ENCODE measurements at places on chromosomes 1 and 21.

- no peak for DNase-seq
Observed at GRCh38 chr1:224065455-224065854, 48.5 kb upstream of the FBXO28 start.

DNA sequence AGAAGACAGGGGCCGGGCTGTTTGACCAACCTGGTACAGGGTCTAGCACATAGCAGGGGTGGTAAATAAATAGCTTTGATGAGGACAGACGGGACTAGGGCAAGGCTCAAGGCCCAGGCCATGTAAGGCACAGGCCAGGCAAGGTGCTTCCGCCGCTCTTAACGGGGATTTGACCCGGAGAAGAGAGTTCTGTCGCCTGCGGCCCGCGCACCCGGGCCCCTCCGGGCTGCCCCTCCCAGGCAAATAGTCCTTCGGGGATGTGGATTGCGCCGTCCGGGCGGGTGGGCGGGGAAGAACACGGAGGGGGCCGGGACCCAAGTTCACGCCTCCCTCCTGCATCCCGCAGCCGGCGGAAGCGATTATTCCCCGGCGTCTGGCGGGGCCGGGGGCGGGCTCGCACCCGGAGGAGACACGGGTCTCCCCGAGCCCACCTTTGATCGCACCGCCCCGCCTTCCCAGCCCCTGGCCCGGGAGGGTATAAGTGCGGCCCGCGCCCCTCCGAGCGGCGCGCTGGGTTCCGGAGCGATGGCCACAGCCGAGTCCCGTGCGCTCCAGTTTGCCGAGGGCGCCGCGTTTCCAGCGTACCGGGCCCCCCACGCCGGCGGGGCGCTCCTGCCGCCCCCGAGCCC lies at the start of gene MIXL1:
MIXL1 (plus strand) TSS at position 508 of the 629 bp plus-strand sequence; CDS start at position 526, 18 bp downstream.
- no peak for DNase-seq

- DNase-seq, result no peak
Observed at GRCh38 chr1:180057883-180058396, 96.7 kb upstream of the QSOX1 start.

GRCh38 chr1:186904361-186904760 lies 75.6 kb downstream of the PLA2G4A start:
- no peak for DNase-seq

DNA sequence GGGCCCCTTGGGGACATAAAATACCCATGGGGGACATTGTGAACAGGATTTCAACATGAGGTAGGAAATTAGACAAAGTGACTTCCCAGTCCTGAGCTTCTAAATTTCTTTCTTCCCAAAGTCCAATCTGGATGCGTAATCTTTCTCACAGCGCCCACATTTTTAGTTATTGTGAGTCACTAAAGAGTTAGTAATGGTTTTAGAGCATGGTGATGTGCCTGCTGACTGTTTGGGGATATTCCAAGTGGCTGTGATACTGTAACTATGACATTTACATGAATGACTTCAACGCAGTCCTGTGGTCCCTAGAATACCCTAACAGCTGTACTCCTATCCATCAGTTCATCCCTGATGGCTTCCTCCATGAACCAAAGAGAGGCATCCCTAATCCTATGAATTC lies 224.0 kb upstream of the COA6 start:
- DNase-seq, result no peak

GRCh38 chr1:119783354-119784185 lies 14.9 kb upstream of the HMGCS2 start:
- DNase-seq, result no peak

DNA sequence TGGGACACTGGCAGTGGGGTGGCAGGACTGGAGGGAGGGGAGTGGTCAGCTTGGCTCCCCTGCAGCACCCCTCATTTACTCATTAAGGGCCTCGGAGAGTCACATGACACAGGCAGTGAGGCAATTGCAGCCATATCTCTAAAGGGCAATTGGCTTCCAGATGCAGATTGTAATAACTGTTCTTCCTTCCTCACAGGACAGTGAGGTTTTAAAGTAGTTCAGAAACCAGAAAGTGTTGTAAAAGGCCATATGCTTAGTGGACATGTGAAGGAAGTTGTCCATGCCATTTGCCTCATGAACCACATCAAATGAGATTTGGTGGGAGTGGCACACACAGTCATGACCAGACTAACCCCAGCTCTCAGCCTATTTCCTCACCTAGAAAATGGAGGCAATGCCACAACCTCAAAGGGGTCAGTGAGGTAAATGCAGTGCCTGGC lies 11.1 kb downstream of the MTX1 start:
- no peak for DNase-seq

GRCh38 chr1:116254776-116255175 lies 118.3 kb upstream of the ATP1A1 start:
- no peak for DNase-seq

DNA sequence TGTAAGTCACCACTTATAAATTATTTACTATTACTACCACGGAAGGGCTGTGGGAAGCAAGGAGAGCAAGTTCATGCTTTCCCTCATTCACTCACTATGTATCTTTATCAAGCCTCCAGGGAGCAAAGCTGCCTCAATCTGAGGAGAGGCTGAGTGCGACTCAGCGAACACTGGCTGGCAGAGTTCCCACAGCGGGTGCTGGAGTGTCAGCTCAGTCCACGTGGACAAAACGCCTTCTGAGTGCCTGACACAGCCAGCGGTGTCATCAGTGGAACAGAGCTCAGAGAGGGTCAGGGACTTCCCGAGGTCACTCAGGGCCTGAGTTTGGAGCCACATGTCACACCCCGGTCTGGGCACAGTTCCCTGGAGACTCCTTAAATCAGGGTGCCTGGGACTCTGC lies 16.9 kb downstream of the MATN1 start:
- no peak for DNase-seq

- no peak for DNase-seq
Observed at GRCh38 chr1:186812570-186812969, 16.2 kb upstream of the PLA2G4A start.

DNA sequence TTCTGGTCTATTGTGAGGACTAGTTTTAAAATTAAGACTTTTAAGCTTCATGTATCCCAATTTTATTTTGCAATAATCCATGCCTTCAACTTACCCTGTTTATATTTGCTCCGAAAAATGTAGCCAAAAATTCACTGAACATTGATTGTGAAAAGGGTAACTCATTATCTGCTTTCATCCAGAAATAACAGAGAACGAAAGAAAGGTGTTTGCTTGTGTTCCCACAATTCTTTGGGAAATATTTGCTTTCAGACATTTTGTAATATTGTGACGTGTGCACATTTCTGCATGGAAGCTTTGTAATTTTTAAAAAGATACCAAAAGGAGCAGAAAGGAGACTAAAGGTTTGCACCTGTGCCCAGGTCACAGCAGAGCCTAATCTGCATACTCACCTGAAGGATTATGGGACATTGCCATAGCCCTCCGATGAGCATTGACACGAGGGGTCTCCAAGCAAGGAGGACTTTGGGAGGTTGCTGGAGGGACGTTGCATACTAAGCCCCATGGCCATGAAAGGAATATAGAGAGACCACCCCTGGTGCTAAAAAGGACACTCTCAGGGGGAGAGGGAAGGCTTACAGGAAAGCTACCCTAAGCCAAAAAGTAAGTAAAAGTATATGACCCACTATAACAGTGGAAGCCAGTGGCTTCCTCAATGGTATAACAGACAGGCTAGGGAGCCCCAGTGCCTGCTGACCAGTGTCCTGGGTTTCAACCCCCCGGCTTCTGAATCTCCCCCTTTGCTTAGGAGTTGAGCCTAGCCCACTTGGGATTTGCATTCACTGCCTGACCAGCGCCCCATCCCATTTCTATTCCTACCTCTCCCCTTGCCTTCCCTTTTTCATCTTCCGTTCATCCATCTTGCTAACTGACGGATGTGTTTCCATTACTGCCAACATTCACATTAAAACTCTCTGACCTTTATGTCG lies 148.6 kb upstream of the ZC3H12A start:
- no peak for DNase-seq

DNA sequence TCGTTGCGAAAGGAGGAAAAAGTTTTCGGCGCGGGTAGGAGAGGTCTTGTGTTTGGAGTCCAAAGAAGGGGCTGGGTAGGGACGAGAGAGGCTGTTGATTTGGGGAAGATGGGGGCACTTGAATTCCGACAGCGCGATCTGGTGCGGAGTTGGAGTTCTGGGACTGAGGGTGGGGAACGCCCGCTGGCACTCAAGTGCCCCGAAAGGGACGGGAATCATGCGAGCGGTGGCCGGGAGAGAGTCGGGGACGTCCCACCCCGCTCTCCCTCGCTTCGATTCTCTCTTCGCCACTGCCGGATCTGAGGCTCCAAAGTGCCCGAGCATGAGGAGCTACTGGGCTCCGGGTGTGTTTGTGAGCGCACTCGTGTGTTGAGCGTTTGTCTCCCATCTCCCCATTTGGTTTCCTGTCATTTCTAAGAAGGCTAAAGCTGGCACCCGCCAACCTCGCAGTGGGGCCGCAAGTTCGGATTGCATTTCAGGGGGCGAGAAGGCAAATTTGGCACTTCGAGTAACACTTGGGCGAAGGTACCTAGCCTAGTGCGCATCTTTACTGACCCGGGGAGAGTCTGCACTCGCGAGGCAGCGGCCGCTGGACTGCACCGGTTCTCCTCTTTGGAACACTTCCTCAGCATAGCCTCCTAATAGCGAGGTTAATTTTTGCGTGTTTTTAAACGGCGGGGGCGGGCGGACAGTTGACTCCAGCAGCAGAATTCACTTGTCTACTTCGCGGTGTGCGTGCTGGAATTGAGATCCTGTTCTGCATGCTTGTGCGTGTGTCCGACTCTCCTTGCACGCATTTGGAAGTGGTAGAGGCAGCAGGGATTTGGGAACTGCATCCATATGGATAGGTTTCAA lies 1.2 kb downstream of the CHRM3 start:
- DNase-seq, result no peak

DNA sequence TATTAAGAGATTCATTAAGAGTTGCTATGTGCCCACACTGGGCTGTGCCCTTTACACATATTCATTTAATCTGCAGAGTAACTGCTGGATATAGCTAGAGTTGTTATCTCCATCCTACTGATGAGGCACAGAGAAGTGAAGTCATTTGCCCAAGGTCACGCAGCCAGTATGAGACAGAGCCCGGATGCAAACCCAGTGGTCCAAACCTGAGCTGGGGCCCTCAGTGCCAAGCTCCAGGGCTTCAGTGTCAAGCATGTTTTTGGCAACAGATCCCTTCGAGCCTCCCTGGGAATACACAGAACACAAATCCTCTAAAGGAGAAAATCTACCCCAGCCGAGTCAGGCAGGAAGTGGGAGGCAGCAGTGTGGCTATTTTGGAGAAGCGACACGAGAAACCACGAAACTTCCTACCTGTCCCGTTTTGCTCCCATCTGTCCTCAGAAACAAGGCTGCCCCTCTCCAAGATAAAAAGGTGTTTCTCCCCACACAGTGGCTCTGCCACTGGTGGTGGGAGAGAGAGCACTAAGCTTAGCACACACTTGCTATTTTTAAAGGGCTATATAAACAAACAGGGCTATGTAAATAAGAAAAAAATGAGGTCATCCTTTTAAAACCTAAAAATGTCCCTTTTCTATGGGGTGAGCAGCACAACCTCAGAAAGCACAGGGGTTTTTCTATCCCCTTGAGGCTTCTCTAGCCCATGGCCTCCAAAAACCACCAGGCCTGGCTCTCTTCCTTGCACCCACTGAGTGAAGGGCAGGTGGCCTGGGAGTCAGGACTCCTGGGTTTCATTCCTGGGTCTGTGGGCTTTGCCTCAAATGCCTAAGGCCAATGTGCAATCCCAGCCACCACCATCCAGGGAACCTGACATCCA lies 138.6 kb upstream of the EDN2 start:
- no peak for DNase-seq

DNA sequence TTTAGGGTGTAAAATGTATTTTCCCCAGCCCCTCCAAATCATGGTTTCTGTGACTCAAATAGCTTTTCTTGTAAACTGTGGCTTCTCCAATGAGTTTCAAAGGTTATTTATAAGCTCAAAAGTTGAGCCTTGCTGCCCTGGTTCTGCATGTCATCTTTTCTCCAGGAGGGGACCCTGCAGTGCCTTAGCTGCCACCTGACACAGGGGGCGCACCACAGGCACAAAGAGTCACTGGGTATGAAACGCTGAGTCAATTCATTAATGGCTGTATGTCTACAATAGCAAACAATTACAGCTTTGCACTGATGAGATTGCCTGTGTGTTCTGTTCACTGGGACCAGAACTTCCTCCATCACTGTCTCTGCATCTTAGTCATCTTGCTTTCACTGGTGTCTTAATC lies 100.8 kb downstream of the PCP4 start:
- no peak for DNase-seq

- no peak for DNase-seq
Observed at GRCh38 chr1:247721222-247721621, 4.8 kb upstream of the OR6F1 start.

Measured in stimulated activated CD4-positive, alpha-beta T cell treated with anti-CD3 and anti-CD28 coated beads, Interleukin-4, amount 100 ng/mL, for 4 hours (primary cell).